Activated CD8-positive, alpha-beta memory T cell treated with anti-CD3 and anti-CD28 coated beads, Interleukin-2, amount 10 ng/mL, durations not matched to agents 7 days and 5 days (primary cell): ENCODE measurements at places on chromosomes 5 and 9.

- no peak for DNase-seq
Observed at GRCh38 chr9:135498381-135499126, 1.9 kb upstream of the MRPS2 start.

DNA sequence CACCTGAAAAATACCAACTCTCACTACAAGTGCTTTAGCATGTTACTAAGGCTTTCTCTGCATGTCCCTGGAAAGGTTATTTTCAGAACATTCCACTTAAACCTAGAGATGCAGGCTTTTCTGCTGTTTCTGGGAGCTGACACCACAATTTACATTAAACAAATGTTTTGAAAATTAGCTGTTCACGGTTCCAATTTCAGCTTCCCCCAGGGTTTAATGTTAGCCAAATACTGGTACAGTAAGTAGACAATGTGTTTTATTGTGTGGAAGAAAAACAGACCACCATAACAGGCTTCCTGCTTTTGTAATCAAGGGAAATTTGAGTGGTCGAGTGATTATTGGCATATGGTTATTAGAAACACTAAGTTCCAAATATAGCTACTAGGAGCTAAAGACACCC lies 32.0 kb downstream of the MACROH2A1 start:
- DNase-seq = no peak

DNA sequence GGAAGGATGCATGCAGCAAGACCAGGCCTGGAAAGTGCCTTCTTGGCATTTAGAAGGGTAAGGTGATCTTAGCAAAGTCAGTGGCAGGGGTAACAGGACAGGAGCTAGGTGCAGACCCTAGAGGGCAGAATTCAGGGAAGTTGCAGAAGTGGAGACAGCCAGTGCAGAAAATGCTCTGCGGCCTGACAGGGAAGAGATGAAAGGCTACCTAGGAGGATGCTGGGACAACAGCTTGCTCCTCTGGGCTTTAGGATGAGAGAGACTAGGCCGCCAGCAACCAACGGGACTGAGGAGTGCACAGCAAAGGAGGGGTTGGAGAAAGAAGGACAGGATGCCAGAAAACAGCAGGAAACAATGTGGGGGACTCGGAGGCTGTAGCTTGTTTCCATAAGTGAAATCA lies 219.9 kb downstream of the FSTL4 start:
- peak; percentile 27 for DNase-seq

GRCh38 chr9:128245421-128246151 lies 30.2 kb downstream of the GOLGA2 start:
- DNase-seq = no peak

GRCh38 chr9:95083086-95083768 lies 234.3 kb downstream of the FANCC start:
- DNase-seq = no peak

- DNase-seq = no peak
Observed at GRCh38 chr9:13975611-13976290, 338.2 kb downstream of the NFIB start.

DNA sequence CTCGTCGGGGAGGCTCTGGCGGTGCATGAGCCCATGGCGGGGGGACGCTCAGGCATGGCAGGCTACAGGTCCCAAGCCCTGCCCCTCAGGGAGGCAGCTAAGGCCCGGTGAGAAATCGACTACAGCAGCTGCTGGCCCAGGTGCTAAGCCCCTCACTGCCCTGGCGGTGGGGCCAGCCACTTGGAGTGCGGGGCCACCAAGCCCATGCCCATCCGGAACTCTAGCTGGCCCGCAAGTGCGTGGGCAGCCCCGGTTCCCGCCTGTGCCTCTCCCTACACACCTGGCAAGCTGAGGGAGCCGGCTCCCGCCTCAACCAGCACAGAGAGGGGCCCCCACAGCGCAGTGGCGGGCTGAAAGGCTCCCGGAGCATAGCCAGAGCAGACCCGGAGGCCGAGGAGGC lies 1896.9 kb upstream of the CDH6 start:
- DNase-seq = no peak

DNA sequence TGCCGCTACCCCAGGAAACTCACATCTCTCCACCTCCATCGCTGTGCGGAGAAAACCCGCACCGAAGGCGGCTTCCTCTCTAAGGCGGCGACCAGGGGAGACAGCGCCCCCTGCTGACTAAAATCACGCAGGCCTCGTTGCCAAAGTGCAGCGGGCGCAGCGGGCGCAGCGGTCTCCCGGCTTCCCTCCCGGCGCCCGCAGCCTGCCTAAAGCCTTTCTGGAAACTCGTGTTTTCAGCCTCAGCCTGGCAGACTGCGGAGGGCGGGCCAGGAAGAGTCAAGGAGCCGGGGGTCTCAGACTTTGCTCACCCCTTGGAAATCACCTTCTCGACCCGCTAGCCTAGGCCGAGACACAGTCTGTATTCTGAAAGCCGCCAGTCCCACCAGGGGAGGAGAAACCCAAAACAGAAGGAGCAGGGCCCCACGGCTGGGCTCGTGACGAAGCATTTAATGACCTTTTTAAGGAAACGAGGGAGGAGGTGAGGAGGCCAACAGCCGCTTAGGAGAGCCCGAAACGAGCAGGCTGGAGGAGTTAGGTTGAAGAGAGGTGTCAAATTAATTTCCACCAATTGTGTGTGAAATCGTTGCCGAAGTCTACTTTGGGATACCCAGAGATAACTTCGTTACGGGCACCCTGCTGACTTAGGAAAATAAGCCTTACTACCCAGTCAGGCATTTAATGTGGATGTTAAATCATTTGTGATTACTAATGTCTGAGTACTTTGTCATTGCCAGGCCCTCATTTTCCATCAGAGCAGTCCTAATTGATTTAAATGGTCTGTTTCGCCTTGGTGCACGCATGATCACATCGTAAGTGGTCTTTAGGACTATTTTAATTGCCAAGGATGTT lies 7.3 kb upstream of the FOXB2 start:
- peak; percentile 71 for DNase-seq

GRCh38 chr9:128232528-128233428 lies 29.6 kb downstream of the DNM1 start:
- DNase-seq = no peak

DNA sequence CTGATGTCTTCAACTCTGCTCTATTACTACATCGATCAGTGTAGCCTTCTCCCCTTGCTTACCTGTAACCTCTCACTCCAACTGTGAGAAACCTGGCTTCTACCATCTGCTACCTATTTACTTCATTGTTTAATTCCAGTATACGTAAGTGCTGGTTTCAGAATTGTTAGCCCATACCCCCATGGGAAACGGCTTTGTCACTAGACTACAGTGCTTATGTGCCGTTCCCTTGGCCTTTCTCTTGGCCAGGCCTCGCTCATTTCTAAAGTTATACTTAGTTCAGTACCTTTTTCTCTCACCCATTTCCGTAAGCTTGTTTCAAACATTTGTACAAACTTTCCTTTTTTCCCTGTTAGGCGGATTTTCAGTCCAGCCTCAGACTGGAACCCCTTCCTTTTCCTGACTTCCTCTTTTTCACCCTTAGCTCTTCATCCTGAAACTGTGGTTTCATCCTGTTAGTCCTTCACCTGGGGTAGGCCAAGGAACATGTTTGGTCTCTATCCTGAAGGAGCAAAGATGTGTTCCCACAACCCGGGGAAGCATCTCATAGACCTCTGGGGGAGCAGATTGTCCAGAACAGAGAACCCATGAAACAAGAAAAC lies 21.7 kb downstream of the ALG2 start:
- DNase-seq = no peak

DNA sequence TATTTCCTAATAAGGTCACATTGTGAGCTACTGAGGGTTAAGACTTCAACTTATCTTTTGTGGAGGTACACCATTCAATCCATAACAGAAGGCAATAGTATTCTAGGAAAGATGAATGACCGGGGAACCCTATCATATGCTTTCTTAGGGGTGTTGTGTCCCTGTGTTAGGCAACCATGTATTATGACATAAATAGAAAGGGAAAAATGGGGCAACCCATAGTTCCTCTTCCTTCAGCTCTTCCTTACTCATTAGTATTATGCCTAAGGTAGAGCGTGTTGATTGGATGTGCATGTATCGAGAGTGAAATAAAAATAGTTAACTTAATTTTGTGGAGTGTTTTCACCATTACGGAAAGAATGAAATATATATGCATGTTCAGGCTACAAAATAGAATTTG lies 6.0 kb upstream of the CCNJL start:
- no peak for DNase-seq

DNA sequence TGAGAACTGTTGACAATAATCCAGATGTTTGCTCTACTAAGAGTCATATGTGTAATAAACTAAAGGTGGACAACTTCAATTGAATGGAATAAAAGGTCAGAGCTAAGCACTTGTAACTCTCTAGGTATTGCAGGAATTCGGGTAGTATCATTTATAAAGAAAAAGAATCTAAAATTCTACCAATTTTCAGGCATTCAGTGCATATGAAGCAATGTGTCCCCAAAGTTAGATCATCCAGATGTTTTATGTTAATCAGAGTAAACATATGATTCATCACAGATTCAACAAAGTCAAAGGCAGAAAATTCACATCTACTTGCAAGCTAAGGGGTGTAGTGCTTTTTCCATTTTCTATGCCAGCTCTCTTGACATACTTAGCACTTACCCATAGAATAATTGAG lies 477.1 kb downstream of the PDE4D start:
- DNase-seq = no peak

DNA sequence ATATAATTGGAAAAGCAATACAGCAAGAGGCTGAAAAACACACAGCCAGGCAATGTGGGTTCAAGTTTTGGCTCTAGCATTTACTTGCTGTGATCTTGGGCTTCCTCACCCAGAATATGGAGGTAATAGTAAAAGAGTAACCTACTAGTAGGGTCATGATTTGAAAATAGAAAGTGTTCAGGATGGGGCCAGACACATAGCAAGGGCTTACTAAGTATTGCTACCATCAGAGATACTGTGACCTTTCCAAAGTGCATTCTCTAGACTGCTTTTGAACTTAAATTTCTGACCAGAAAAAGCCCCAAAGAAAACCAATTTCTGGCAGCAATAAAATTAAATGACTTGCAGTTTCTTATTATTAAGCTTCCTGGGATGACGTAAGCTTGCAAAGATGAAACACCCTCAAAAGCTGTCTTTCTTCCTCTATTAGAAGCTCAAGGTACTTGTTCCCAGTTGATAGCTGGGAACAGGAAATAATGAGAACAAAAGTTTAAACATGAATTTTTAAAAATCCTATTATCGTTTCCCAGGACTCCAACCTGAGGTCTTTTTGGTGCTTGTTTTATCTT lies 20.3 kb downstream of the SLC45A2 start:
- no peak for DNase-seq
